Pancreas (tissue), 10 donors: ENCODE measurements at places on chromosomes 13 and 19.

DNA sequence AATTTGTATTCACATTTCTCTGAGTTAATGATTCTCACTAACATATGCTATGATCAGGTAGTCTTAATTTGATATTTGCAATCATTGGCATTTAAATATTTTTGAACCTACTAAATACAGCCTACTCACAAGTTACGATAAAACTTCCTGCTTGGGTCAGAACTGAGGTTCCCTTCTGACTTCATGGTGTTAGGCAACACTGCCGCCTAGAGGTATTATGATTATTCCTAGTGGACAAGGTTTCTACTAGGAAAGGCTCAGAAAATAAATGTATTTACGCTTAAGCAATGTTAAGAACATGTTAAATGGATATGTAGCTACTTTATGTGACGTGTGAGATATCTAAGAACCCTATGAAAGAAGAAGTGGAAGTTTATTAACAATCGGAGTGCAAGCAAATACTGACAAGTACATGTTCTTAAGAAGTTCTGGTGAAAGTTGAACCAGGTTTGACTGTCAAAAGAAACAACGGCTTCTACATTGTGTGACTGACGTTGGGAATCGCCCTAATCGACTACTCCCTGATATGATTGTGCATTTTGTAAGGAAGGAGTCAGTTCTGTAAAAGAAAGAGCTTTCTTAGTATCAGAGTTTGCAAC lies 1395.8 kb downstream of the SLITRK5 start:
- peak; percentile 12 for DNase-seq

GRCh38 chr13:109152941-109153340 lies 523.5 kb downstream of the MYO16 start:
- no peak for DNase-seq

- DNase-seq: no peak
Measured at GRCh38 chr13:26881154-26881553, 120.6 kb upstream of the GPR12 start.

GRCh38 chr19:47618771-47619170 lies 9.8 kb downstream of the BICRA start:
- peak; percentile 27 for DNase-seq

DNA sequence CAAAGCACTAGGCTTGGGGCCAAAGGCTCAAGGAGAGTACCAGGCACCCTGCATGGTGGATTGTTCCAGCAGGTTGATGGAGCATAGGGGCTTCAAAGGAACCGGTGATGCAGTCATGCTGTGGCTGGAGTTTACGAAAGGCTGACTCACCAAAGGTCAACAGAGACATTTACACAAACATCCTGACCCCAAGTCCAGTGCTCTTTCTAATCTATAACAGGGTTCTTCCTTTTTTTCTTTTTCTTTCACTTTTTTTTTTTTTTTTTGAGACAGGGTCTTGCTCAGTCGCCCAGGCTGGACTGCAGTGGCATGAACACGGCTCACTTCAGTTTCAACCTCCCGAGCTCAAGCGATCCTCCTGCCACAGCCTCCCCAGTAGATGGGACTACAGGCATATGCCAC lies 35.6 kb upstream of the TPTE2 start:
- DNase-seq: no peak

DNA sequence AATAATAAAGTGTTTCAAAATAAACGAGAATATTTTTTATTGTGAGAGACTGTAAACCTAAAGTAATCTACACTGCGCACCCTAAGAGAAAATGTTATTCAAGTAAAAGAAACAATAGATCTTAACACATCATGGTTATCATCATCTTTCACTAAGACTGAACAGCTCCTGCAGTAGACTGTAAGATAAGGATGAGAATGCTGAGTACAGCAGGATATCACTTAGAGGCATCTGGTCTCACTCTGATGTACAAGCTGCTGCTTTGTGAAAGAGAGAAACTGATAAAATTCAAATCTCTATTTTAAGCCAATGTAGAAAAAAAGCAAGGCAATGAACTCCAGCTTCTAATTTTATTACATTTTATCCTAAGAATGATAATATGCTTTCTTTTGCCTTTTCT lies 261.7 kb upstream of the HTR2A start:
- DNase-seq: no peak

GRCh38 chr13:99354371-99354951 lies 47.3 kb upstream of the GPR183 start:
- no peak for DNase-seq

- DNase-seq: no peak
Measured at GRCh38 chr19:36891768-36892357, 24.2 kb downstream of the ZNF829 start.

GRCh38 chr13:113119166-113119821 lies 3.3 kb upstream of the F10 start:
- DNase-seq: no peak

DNA sequence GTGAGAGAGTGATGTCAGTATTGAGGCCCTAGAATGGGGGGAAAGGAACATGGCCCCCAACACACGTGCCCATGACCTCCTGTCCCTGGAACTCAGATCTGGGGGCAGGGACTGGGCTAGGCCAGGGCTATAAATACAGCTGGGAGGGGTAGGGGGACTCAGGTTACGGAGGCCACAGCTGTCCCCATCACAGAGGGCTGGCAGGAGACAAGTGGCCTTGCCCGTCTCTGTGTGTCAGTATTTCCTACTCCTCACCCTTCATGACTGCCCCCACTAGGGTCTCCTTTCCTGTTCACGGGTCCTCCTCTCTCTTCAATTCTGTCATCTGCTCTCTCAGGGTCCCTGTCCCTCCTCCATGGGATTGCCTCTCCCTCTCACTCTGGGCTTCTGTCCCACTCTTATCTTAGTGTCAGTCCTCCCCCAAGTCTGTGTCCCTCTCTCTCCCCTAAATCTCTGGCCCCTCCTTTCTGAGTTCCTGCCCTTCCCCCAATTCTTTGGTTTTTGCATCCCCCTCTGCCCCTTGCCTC lies 687 bp upstream of the HRC start:
- DNase-seq: no peak

DNA sequence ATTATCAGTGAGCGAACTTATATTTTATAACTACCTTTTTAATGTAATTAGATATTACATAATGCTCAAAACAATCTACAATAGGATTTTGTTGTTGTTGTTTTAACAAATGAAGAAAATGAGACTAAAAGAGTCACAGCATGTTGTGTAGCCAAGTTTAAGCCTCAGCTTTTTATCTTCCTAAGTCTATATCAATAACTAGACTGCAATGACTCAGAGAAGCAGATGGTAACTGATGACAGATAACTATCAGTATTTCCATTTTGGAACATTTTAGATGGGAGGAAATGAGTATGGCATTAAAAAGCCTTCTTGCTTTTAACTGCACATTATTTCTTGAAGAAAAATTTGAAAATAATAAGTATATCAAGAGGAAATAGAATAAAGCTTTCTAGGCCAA lies 825.2 kb downstream of the SLITRK1 start:
- DNase-seq: no peak

DNA sequence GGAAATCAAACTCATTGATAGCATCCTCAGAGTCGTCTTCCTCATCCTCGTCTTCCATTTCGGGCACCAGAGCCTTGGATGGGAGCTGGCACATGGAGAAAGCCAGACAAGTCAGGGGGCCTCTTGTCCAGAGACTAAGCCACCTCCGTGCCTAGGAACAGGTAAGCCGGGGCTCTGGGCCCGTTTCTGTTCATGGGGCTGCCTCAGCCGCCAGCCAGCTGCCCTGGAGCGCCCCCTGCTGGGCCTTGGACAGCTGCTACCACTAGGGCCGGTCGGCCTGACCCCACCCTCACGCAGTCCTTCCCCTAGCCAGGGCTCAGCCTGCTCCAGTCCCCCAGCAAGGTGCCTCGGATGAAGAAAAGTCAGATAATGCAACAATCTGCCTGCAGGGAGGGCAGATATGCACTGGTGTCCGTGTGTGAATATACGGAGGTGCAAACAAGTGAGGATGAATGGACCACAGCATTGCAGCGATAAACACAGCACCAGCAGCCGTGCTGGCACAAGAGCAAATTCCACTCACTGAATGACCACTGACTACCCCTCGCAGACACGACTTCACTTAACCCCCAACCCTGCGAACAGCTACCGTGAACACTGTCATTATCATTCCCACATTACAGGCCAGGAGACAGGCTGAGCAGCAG lies 11.9 kb upstream of the PRKD2 start:
- DNase-seq: no peak

GRCh38 chr13:57899096-57899495 lies 267.6 kb downstream of the PCDH17 start:
- DNase-seq: no peak

GRCh38 chr19:11797491-11797890 lies 832 bp upstream of the ZNF491 start:
- DNase-seq: peak; percentile 93

- no peak for DNase-seq
Measured at GRCh38 chr13:92413452-92413851, 813.2 kb upstream of the GPC6 start.

DNA sequence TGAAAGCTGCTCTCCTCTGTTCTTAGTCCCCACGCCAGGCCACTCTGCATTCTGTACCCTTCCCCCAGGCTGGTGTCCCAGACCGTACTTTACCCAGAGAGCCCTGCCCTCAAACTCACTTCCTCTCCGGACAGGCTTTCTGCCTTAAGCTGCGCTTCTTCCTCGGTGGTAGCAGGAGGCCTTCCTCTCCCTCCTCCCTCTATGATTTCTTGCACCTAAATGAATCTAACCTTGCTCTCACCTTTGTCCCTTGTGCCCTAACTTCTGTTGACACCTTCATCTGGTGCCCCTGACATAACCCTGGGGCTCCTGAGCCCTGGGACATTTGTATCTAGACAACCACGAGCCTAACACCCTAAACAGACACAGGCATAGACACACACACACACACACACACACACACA lies 29.6 kb upstream of the CEACAM21 start:
- DNase-seq: no peak

- no peak for DNase-seq
Measured at GRCh38 chr13:52599848-52600603, 42.2 kb upstream of the HNRNPA1L2 start.
